ENCODE measurements at places on chromosomes 7 and 10. TPM values are rescaled to one million over a fixed set of nuclear protein-coding genes. Genes with fewer than 3 reads are reported as not detected.

SLC16A12 gene
- 0.98 TPM for total RNA-seq

FGFBP3 gene
- 0.44 TPM for total RNA-seq

DNA sequence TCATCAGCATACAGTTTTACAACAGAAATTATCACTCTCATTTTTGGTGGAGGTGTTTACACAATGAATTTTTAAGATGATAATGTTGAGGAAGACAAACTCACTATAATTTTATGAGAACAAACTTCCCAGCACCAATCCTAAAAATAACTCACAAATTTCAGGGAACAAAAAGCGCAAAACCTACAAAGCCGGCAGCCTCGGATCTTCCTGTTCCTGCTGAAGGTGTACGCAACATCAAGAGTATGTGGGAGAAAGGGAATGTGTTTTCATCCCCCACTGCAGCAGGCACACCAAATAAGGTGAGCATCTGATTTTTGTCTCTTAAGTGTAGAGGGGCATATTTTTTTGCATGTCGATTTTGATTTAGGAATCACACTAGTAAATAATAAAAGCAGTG lies 26.5 kb upstream of the AGBL3 start:
- DNase-seq = no peak

DNA sequence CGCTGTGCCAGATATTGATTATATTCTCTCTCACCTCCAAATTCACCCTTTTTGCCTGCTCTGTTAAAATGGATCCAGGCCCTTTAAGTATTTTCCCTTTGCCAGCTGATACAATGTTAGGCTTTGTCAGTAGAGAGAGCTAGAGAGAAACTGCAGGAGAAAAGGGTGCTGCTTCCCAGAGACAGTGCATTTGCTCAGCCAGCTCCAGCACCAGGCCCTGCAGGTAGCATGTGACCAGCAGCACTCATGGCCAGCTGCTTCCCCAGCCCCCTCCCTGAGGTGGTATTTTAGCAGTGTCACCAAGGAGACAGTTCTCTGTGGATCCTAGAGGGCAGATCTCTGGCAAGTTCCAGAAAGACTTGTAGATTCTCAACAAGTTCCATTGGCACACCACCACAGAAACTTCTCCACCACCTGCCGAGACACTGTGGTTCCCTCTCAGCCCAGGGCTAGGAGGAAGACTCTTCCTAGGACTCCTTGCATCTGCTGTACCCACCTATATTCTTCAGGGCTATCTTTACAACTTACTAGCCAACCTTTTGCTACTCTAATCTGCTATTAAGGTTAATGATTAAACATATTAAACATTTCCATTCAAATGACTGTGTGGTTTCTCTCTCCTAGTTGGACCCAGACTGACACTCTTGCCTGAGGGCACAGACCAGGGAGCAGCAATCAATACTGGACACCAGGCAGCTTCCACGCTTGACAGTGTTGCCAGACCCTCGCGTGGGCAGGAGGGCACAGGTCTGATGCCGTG lies 35.6 kb upstream of the ADAM12 start:
- DNase-seq = no peak

IFIT1B gene
- total RNA-seq = not detected

DNA sequence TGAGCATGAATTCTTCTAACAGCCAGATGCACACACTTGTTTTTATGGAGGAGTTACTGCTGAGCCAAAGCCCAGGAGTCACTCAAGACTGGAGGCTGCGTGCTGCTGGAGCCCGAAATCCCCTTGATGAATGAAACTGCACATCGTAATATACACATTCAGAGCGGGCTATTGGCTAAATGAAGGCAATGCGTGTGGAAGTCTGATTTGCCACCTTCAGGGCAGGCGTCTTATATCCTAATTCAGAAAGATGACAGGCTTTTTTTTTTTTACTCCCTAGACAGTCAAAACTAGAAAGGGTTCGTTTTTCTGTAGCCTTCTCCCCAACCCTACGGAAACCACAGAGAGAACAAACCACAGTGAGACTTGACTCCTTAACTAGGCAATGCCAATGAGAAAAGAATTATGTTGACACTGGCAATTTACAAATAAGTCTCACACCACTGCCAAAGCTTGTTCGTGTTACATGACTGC lies 227.2 kb upstream of the KLF14 start:
- DNase-seq = no peak

DNA sequence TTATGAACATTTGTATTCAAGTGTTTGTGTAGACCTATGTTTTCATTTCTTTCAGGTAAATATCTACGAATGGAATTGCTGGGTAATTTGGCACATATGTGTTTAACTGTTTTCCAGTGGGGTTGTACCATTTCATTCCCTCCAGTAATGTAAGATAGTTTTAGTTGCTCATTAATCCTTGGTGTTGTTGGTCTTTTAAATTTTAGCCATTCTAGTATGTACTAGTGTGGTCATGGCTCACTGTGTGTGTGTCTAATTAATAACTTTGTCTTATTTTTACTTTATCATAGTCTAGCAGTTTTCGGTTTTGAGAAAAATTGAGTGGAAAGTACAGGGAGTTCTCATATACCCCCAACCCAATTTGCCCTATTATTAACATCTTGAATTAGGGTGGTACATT lies 278.8 kb downstream of the CAMK1D start:
- DNase-seq = no peak

DNA sequence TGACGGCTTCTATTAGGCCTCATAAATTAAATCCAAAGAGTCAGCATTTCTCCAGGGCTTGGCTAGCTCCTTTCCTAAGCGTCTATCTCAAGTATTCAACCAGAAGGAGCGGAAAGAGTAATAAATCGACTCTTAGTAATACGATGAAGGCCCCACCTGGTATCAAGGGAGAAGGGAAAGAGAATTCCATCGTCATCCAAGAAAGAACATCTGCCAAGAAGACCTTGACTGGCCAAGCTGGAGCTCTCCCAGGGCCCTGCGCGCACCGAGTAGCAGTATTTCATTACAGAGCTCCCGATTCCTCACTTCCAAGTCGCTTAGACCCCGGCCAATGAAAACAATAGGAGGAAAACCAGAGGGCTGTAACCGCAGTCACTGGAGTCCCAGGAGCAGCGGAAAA lies 178.0 kb upstream of the FRMD4A start:
- peak; percentile 68 for DNase-seq

DNA sequence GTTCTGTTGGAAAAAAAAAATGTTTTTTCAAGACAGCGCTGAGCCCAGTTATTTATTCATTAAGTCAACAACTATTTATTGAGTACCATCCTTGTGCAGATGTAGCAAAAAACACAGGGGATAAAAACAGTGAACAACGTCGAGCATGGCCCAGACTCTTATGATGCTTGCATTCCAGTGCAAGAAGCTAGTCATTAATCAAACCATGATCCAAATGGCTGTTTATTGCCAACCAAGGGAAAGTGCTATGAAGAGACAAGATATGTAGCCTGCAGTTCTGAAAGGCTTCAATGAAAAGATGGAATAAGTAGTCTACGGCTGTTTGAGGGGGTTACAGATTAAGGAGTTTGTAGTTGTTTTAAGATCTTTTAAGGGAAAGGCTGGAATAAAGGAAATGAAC lies 262.3 kb downstream of the NEBL start:
- DNase-seq = no peak

GRCh38 chr7:23418046-23418445 lies 52.2 kb downstream of the IGF2BP3 start:
- no peak for DNase-seq

SEMA3E gene
- total RNA-seq = 0.27 TPM

ASB15 gene
- 8.2 TPM for total RNA-seq

GRCh38 chr10:100982916-100983830 lies 4.1 kb downstream of the MRPL43 start:
- no peak for DNase-seq

- DNase-seq = no peak
Observed at GRCh38 chr7:158030071-158030470, 557.6 kb downstream of the PTPRN2 start.

GRCh38 chr10:121411004-121411403 lies 187.2 kb downstream of the FGFR2 start:
- no peak for DNase-seq

DNAJC30 gene
- 12.3 TPM for total RNA-seq

GRCh38 chr10:131777921-131778320 lies 122.9 kb upstream of the PPP2R2D start:
- DNase-seq = no peak

DNA sequence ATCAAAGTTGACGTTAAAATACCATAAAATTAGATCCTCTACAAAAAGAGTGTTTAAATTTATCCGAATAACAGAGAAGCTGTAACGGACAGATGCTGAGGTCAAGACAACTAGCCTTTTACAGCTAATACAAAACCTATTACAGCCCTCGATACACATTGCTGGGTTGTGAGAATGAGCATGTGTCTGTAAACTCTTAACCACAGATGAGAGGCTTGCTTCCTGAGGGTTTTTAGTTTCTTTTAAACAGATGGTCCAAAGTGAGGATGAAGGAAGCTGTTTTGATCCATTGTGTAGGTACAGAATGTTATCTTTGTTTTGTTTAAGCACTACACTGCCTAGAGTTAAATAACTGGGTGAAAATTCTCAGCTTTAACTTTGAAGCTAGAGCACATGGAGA lies 578.2 kb downstream of the PARD3 start:
- DNase-seq = no peak

- DNase-seq = no peak
Observed at GRCh38 chr7:179209-179681, 13.1 kb upstream of the FAM20C start.

GRCh38 chr10:27687326-27687725 lies 58.3 kb downstream of the MKX start:
- no peak for DNase-seq

C10orf53 gene
- not detected for total RNA-seq

GRCh38 chr10:94725871-94726270 lies 36.6 kb upstream of the CYP2C19 start:
- DNase-seq = no peak

DNA sequence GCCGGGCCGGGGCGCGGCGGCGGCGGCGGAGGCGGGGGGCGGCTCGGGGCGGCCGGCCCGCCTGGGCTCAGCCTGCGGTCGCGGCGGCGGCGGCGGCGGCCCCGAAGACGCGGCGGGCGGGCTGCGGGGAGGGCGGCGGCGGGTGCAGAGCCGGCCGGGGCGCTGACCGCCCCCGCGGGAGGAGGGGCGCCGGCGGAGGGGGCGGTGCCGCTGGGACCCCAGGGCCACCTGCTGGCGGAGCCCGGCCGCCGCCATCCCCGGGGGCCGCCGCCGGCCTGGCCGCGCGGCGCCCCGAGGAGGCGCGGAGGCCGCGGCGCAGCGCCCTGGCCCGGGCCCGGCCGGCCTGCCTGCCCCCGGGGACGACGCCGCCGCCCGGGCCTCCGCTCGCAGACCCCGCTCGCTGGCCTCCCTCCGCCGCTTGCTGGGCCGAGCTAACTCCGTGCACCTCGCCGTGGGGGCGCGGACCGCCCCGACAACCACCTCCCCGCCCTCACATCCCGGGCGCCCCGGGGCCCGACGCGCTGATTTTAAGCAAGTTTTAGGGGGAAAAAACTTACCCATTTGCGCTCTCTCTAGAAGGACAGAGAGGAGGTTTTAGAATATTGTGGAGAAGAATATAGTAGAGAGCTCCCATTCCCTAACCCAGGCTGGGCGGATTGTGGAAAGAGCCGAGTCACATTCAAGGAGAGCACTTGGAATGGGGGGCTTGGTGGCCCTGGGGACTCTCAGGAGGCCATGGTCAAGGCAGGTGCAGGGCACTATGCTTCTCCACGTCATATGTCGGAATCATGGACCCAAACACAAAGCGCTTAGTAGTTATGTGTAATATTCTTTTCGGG lies at the start of gene BEND7:
Gene BEND7, minus strand, starts transcription at position 140 of the 839 bp plus-strand sequence. CDS start 481 bp downstream, outside the sequence.
- peak; percentile 73 for DNase-seq

- DNase-seq = peak; percentile 82
Observed at GRCh38 chr10:97497572-97498075, 598 bp downstream of the MMS19 start.

- DNase-seq = no peak
Observed at GRCh38 chr10:28734938-28735759, 57.8 kb downstream of the BAMBI start.

SPDYE9 gene
- not detected for total RNA-seq

- no peak for DNase-seq
Observed at GRCh38 chr10:112349521-112350085, 24.3 kb upstream of the ACSL5 start.

- DNase-seq = no peak
Observed at GRCh38 chr10:49647554-49647953, 31.9 kb upstream of the C10orf53 start.

DNA sequence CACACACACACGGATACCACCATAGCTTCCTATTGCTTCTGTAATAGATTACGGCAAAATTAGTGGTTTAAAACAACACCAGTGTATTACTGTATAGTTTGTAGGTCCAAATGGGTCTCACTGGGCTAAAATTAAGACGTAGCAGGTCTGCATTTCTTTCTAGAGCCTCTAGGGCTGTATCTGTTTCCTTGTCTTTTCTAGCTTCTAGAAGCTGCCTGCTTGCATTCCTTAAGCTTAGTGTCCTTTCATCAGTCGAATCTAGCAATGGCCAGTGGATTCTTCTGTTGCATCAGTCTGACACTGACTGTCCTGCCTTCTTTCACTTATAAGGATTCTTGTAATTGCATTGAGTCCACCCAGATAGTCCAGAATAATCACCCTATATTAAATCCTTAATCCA lies 882.3 kb downstream of the PCDH15 start:
- DNase-seq = no peak

GRCh38 chr7:135840591-135840990 lies 92.0 kb upstream of the FAM180A start:
- DNase-seq = no peak

LRWD1 gene
- 15.6 TPM for total RNA-seq

NYAP1 gene
- total RNA-seq = 0.32 TPM

- DNase-seq = no peak
Observed at GRCh38 chr7:25250386-25250785, 22.1 kb upstream of the NPVF start.

GRCh38 chr7:123977081-123977480 lies 52.0 kb downstream of the SPAM1 start:
- no peak for DNase-seq

- no peak for DNase-seq
Observed at GRCh38 chr7:48171202-48171601, at the start of gene ABCA13. Gene ABCA13, plus strand, starts transcription at chr7:48171458. Its CDS starts 26 bp downstream, at chr7:48171484.

DNA sequence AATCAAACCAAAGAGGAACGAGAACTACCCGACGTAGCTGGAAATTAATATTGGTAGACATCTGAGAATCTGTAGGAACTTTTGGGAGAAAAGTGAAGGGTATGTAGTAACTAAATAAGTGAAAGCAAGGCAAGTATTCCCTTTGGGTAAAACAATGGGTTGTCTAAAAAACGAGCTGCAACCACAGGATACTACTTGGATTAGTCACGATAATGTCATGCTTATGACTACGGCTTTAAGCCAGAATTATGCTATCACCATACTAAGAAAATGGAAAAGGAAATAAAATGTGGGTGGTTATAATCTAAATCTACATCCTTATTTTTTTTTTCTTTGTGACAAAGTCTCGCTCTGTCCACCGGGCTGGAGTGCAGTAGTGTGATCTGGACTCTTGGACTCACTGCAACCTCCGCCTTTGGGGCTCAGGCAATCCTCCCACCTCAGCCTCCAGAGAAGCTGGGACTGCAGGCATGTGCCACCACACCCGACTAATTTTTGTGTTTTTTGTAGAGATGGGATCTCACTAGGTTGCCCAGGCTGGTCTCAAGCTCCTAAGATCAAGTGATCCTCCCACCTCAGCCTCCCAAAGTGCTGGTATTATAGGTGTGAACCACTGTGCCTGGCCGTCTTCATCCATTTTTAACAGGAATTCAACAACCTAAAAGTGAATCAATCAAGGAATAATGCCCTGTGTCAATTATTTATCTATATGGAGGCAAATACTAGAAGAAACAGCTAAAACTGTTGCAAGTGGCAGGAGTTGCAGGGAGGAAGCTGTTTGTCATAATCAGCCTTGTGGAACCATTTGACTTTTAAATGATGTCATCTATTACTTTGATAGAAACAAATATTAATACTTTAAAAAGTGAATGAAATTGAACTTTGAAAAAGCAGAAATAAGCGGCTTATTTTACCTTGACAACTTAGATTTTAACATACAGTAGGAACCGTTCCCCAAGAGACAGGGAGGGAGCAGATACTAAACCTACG lies 189.3 kb downstream of the PRPF18 start:
- DNase-seq = no peak

Data from psoas muscle (tissue), 8 donors.